ENCODE measurements at places on chromosomes 1 and 21.

- no peak for DNase-seq
These were observed 9.4 kb upstream of the FMO3 start for GRCh38 chr1:171081314-171081753.

GRCh38 chr1:234494049-234494448, 15.1 kb upstream of the TARBP1 start:
- DNase-seq: no peak

GRCh38 chr1:10046356-10047085, 13.8 kb downstream of the UBE4B start:
- DNase-seq: no peak

DNA sequence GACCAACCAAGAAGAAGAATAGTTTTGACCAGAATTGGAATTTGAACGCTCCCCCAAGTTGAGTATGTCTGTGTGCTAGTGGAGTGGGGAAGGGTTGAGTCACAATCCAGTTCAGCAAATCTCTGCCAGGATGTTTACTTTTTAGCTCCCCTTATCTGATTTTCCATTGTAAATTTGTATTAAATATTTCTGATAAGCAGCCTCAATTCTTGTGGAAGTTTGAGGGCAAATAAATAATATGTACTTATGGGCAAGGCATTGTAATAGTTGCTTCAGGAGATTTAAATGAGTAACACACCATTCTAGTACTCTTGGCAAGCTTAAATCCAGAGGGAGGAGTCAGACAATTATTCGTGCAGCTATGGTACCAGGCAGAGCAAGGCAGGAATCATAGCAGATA, 14.4 kb downstream of the CXADR start:
- no peak for DNase-seq

DNA sequence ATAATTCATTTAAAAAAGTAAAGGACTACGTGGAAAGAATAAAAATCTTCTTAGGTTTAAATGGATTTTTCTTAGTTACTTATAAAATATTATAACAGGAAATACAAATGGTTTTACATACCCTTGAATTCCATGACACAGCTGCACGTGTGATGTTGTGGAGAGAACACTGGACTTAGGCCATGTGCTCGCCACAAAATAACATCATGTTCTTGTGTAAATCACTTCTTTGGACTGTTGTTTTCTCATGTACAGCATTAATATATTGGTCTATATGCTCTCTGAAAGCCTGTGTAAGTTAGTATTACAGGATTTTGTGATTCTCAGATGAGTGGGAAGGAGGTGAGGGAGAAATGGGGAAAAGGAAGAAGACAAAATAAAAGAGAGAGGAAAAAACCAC, 228.2 kb downstream of the DNM3 start:
- no peak for DNase-seq

DNA sequence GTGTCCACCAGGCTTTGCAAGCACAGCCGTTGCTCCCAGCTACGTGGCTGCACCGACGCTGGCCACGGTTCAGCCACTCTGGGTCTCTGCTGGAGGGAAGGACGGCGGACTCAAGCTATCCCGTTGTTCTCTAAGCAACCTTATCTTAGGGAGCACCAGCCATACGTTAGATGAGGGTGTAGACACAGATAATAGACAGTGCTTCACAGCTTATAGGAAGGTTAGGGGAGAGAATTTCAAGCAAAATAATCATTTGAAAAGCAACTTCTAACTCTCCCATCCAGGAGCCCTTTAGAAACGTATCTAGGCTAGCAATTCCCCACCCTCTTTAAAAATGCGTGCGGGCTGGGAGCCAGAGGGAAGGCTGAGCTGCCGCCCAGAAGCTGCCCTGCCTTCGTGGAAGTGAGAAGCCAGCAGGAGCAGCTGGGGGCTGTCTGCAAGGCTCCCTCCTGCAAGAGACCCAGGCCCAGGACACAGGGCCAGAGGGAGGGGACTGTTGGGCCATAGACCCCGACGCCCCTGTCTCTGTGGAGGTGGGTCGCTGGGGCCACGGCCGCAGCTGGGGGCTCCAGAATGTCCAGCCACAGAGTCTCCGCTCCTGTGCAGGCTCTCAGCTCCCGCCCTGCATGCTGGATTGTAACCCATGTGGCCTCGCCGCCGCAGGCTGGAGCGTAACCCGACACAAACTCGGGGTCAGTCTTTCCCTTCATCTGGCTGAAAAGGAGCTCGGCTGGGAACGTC, 31.2 kb upstream of the COL6A2 start:
- DNase-seq: no peak

GRCh38 chr1:37556712-37557196, at the start of gene DNALI1:
Gene DNALI1 (plus strand): TSS chr1:37556940. CDS start chr1:37556995, 55 bp downstream.
- peak; percentile 1 for DNase-seq

GRCh38 chr1:16967095-16967575, 13.3 kb downstream of the MFAP2 start:
- DNase-seq: no peak

- DNase-seq: no peak
These were observed 221.2 kb upstream of the USP25 start for GRCh38 chr21:15508554-15508953.

GRCh38 chr21:33238146-33238545, 8.4 kb downstream of the IFNAR2 start:
- no peak for DNase-seq

DNA sequence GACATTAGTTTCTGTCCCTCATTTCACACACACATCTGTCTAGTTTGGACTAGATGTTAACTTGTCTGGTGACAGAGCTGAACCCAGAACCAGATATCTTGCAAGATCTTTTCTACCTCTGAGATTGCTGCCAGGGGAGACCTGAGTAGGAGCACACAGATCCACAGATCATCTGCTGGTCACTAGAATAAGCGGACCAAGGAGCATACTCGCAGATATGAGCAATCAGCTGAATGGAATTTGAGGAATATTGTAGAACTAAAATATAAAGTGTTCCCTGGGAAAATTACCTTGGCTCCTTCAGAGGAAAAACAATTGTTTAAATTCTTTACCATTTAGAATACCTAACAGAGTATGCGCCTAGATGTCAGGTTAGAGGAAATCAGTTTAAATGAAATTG, 90.7 kb downstream of the TNFSF18 start:
- no peak for DNase-seq

DNA sequence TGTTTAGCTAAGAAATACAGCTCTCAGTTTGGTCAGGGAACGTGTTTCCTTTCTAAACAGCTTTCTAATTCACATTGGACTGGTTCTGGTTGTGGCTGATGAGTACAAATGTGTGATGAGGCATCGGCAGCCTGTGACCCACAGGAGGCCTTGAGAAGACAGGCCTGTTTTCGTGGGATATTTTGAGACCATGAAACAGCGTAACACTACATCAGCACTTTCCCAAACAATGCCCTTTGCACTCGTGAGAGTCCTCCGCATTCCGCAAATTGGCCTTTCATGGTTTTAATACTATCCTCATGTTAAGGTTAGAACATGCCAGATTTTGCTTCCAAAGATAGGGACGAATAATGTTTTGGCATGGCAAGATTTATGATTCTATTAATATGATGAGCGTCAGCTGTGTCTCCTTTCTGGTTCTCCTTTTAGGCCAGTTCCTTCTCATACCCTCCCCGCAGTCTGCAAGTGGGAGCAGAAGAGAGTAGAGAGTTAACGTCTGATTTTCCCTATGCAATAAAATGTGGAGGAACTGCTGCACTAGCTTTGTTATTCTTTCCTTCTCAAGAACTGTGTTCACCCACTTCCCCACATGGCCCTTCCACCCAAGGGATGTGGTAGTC, 84.3 kb upstream of the L1TD1 start:
- no peak for DNase-seq

GRCh38 chr1:30524840-30525617, 198.4 kb downstream of the MATN1 start:
- no peak for DNase-seq

DNA sequence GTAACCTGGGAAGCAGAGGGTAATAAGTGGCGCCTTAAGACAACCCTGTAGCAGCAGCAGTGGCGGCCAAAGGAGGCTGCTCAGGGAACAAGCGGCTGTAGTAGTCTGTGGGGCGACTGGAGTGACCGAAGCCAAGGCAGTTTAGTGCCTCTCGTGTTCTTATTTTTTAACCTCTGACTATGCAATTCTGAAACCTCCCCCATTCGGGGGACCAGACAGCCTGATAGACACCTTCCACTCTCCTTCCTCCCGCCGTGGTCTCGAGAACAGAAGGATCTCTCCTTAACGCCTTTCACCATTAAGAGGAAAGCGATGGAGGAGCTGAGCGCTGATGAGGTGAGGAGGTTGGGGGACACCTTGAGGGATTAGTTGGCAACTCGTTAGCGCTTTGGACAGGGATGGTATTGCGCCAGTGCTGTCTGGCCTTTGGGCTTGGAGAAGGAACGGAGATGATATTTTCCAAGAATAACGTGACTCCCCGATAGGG, 644 bp downstream of the UBE4B start:
- DNase-seq: no peak

GRCh38 chr1:36769886-36770830, 264.2 kb downstream of the GRIK3 start:
- no peak for DNase-seq

DNA sequence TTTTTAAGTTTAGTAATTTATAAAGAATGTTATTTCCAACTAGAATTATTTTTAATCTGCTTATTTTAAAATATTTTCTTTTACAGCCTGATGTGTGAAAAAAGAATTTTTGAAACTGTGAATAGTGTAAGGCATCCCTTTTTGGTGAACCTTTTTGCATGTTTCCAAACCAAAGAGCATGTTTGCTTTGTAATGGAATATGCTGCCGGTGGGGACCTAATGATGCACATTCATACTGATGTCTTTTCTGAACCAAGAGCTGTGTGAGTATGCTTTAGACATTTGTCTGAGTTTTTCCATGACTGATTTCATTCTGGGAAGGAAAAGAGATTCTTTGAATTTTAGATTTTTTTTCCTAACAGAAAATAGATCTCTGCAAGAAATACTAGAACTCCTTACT, 77.9 kb downstream of the GTF2B start:
- no peak for DNase-seq
